HuH-7 (cell line): ENCODE measurements at places on chromosomes 6 and 20.

DNA sequence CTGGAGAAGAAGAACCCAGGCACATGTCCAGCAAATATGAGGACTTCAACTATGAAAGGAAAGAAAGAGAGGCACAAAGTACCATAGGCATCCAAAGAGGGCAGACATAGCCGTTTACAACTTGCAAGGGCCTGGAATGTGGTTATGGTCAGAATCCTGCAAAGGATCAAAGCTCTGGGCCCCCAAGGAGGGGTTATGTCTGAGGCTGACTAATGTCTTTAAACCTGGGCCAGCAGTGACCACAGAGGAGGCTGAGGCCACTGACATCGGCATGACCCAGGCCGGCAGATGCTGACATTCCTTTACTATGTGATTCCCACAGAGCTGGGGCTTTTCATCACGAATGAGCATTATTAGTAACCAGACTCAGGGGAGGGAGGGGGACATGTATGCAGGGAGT lies 861.1 kb downstream of the DHX35 start:
- no peak for DNase-seq

DNA sequence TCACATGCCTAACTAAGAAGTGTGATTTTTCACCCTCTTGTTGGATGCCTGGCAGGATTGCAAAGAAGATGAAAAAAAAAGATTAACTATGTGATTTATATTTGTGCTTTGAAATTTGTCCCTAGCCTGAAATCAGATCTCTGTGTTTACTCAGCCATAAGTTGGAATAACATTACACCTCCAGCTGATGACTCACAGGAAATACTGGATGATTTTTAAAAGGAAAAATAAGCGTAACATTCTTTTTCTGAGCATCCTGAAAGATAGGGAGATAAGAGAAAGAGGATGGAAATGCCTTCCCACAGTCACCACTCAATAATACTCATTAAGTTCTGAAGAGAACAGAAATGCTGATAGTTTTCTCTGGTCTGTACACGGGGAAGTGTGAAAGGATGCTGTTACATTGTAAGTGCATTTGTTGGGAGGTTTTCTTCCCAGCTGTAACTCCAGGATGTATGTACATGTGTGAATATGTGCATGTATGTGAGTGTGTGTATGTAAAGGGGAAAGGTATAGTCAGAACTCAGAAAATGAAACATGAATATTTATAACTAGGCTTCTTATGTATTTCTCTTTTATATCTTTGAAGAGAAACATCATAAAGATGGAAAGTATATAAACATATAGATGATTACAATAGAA lies 37.4 kb upstream of the RIPPLY2 start:
- DNase-seq: no peak

DNA sequence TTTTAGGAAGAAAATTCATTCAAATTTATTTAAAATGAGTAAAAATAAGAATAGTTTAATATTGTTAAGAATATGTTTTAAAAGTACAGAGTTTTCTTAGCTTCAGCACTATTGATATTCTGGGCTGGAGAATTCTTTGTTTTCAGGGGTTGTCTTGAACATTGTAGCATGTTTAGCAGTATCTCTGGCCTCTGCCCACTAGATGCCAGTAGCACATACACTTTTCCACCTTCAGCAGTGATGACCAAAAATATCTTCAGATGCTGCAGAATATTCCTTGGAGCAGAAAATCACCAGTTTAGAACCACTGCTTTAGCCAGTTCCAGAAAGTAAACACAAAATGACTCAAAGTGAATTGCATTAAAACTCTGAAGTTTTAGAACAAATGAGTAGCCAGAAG lies 19.4 kb upstream of the SDHAF4 start:
- DNase-seq: peak; percentile 16

- DNase-seq: no peak
Measured at GRCh38 chr6:136703331-136703865, 88.9 kb downstream of the MAP3K5 start.

DNA sequence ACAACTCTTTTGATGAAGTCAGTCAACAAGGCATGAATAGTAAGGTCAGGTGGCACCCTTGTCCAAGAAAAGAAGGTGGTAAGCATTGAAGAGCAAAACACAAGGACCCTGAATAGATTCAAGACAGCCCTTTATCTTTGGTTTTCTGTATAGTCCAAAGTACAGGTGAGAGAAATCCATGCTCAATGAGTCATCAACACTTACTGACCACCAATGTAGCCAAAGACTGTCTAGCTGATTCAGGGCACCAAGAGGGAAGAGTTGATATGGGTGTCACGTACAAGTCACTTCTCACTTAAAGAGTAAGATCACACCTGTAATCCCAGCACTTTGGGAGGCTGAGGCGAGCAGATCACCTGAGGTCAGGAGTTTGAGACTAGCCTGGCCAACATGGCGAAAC lies 528.3 kb downstream of the CD83 start:
- DNase-seq: no peak
